ENCODE measurements at places on chromosomes 11 and 22.

- DNase-seq = no peak
Observed at GRCh38 chr11:17015627-17016126, 1.5 kb upstream of the PLEKHA7 start.

- DNase-seq = no peak
Observed at GRCh38 chr22:43344520-43344787, 1.3 kb upstream of the SCUBE1 start.

DNA sequence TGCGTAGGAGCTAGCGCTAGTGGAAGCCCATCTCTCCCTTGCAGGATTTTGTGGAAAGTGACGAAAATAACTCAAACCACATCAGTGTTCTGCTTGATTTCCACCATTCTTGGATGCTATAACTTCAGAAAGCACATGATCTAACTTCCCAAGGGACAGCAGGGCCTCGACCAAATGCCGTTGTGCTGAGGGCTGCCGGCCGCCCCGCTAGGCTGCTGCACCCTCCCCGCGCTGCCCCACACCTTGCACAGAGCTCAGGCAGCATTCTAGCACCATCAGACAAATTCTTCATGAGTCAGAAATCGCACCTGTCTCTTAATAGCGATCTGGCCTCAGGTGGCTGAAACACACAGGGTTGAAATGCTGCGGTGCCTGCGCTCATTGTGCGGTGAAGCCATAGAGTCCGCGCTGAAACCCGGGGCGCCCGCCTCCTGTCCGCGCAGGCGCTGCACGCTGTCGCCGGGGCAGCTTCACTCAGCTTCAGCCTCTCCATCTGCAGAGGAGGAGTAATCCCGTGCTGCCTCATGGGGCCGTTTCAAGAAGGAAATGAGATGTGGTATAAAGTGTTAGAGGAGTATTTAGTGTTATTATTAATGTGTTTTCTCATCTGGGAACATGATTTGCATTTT is 59.2 kb upstream of the B3GAT1 start:
- no peak for DNase-seq

DNA sequence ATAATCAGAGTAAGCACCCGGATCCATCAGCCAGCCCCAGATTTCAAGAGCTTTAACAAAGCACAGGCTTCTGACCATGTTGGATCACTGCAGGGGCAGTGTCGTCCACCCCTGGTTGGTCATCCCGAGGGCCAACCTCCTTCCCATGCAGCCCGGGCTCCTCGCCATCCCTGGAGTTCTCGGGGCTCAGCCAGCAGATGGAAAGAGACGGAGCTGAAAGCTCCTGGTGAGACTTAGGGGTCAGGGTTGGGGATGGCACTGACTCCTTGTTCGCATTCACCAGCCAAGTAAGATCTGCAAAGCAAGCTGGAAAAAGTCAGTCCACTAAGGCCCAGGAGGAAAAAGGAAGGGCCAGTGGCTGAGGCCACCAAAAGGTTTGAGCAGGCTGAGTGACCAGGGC is 888.9 kb downstream of the BRD1 start:
- DNase-seq = no peak

GRCh38 chr11:404551-405264 is 10.1 kb downstream of the SIGIRR start:
- no peak for DNase-seq

DNA sequence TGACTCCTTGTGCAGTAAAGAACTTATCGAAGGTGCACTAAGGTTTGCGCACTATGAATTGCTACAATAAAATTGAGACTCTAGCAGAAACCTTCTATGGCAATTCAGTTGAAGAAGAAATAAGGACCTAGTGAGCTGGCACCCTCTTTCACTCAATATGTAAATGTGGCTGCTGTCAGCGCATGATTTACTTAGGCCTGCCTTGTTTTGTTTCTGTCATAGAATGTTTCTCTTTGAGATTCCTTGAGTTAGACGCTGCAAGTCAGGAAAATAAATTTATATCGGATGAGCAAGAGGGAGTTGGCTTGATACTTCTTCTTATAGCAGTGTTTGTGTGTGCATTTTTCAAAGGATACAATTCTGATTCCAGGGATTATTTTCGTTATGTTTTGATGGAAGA is 322.1 kb downstream of the BLID start:
- no peak for DNase-seq

DNA sequence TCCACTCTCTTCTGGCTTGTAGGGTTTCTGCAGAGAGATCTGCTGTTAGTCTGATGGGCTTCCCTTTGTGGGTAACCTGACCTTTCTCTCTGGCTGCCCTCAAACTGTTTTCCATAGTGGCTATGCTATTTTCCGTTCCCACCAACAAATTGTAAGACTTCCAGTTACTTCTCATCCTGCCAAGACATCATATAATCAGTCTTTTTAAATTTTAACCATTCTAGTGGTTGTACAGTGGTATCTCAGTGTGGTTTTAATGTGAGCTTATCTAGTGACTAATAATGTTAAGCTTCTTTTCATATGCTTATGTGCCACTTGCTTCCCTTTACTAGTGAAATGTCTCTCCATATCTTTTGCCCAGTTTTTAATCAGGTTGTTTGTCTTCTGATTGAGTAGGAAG is 13.6 kb upstream of the TRIM29 start:
- no peak for DNase-seq

GRCh38 chr11:96173422-96173821 is 169.6 kb downstream of the MAML2 start:
- DNase-seq = no peak

DNA sequence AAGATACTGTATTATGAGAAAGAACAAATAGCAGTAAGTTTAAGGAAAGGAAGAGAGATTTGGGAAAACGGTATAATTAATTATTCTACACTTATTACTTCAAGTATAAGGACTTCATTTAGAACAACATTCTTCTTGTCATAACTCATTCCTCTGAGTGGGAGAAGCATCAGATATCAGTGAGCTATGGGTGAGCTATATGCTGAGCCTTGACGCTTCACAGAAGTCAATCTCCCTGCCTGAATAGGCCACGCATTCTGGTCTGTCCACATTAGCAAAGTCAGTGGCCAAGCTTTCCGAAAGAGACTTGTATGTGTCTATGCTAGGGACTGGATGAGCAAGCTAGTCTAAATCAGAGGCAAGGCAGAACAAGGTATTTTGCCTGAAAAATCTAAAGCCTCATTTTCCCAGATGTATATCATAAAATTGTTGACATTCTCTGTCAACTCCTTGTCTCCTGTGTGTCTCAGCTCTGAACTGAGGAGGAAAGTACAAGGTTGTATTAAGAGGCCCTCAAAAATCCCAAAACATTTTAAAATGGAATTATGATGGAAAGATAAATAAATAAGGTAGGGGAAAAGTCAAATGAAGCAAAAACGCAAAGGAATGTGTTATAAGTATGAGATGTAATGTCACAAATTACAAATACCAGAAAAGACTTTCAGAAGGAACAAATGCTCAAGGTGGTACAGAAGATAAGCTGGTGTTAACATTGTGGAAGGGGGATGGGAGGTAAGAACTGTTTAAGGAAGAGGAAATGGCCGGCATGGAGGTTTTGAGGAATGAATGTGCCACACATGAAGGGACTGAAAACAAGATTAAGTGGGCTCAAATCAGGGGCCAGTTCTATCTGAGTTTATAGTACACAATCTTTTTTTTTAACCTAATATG is 1.4 kb downstream of the OR52N2 start:
- DNase-seq = no peak

DNA sequence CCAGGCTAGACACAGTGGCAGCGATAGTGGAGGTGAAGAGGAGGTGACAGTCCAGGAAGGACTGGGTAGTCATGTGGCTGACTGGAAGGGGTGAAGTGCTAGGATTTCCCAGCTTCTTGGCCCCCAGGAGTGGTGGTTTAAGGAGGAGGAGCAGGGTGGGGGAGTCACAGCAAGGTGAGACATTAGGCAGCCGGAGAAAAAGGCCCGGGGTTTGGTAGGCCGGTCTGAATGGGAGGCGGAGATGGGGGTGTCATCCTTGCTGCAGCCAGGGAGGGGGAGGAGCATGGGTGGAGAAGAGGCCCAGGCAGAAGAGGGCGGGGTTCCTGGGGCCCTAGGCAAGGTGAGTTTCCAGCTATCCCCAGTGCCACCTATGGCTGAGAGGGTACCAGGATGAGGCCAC is 6.1 kb downstream of the SIPA1 start:
- DNase-seq = peak; percentile 52

- DNase-seq = no peak
Observed at GRCh38 chr11:102833731-102834130, 9.7 kb downstream of the MMP3 start.

- no peak for DNase-seq
Observed at GRCh38 chr22:39296981-39297489, 22.4 kb downstream of the RPL3 start.

- DNase-seq = no peak
Observed at GRCh38 chr11:6693342-6694228, 10.4 kb upstream of the MRPL17 start.

DNA sequence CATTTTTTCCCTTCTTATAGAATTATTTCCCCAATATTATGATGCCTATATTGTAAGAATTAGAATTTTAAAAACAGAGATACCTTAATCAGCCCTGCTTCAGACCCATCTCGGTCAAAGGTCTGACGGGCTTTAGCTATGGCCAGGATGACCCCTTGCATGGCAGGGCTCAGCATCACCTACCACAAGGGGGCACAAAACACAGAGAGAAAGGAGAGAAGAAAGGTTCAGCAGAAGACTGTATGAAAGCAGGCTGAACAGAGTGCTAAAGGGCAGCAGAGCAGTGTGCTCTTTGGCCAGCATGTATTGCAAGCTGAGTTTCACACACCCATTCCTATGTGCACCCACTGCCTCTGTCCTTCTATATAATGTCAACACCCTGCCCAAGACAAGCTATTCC is 26.8 kb downstream of the CLDN25 start:
- peak; percentile 63 for DNase-seq

- no peak for DNase-seq
Observed at GRCh38 chr22:17269224-17269606, 50.0 kb upstream of the ADA2 start.

DNA sequence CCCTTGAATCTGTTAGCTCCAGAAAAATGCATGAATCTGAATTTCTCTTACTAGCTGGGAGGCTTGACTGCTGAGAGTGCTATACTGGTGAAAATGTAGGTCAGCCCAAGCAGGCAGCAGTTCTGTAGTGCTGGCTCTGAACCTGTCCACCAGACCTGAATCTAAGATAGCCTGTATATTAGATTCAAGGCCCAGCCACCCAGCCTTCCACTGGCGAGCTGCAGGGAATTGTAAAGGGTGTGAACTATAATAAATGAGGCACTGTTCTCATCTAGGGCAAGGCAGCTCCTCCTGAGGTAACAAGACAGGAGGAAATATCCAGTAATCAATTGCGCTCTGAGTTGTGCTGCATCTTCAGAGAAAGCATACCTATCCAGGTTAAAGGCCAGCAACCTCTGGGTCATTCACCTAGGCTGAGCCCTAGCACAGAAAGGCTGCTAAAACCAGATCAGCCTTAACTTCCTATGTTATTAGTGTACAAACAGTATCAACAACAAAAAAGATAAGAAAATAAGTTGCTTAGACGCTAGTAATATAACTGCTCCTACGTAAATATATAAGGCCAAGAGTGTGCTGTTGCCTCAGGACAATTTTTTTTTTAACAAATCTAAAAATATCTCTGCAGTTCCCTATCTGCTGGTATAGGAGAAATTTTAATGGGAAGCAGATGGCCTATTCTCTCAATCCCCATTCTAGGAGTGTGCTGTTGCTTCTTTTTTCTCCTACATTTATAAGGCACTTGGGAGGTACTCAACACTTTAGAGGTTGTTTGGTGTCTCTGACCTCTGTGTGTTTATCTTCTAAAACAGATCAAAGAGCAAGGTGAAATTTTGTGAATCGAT is 63.0 kb downstream of the RELT start:
- no peak for DNase-seq

DNA sequence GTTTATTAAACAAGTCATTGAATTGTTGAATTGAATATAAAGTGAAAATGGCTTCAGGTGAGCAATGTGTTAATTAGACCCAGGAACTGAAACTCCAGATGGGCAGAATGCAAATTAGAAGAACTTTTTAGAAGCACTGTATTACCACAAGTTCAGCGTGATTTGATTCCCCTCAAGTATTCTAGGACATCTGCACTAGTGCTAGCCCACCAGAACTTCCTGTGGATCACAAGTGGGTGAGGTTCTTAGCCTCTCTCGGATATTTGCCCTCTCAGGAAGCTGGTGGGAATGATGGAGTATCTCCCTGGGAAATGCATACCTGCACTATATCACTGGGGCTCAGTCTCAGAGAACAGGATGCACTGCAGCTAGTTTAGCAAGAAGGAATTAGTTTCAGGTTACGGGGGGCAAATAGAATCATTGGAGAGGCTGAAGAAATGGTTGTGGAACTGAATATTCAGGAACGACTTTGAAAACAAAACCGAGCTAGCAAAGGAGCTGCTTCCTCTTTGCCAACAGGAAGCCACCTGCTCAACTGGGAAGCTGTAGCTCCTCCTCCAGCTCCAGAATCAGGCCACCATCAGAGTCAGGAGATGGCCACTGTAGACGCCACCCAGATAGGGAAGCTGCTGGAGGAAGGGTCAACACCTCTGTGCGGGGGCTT is 74.3 kb downstream of the DHCR7 start:
- no peak for DNase-seq

DNA sequence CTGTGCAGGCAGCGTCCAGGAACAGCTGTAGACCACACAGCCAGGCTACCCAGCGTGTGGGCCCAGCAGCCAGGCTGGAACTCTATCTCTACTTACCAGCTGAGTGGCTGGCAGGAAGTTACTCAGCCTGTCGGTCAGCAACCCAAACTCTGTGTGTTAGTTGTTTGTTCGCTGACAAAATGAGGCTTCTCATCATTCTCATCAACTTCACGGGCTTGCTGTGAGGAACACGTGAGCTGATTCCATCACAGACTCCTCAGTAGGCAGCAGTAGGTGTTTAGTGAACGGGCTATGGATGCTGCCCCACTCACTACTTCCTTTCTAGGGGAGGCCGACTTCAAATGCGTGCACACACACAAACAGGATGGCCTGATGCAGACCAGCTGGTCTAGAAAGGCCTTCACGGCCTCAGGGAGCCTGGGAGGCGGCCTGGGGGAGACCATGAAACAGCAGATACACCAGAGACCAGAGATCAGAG is 830 bp upstream of the SPDYC start:
- no peak for DNase-seq

- no peak for DNase-seq
Observed at GRCh38 chr11:125148743-125149142, 15.8 kb upstream of the PKNOX2 start.

GRCh38 chr11:47899801-47900200 is 51.7 kb upstream of the NUP160 start:
- no peak for DNase-seq

GRCh38 chr11:11039208-11039965 is 181.5 kb upstream of the ZBED5 start:
- DNase-seq = no peak

- peak; percentile 54 for DNase-seq
Observed at GRCh38 chr11:102810950-102811660, 13.1 kb upstream of the MMP1 start.

DNA sequence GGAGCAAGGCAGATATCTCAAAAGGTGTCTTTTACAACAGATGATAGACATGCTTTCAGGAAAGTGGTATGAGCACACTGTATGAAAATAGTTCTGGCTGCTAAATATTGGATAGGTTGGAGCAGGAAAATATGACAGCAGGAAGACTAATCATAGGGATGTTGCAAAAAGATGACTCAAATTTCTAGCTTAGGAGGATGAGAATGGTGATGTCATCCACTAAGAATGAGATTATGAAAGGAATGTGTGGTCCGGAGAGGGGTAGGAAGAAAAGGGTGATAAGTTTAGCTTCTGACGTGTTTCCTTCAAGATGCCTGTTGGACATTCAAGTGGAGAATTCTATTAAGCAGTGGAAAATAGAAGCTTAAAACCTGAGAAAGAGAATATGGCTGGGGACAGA is 46.4 kb downstream of the RCN1 start:
- DNase-seq = no peak

Data from iPS-NIHi11 (cell line).